Activated CD4-positive, alpha-beta memory T cell treated with anti-CD3 and anti-CD28 coated beads for 36 hours (primary cell): ENCODE measurements at places on chromosomes 5 and 9.
A peak's percentile ranks its signal among the peaks of the same experiment; 100 is the strongest.

GRCh38 chr5:11973469-11973868, 69.2 kb upstream of the CTNND2 start:
- DNase-seq, result no peak

GRCh38 chr5:99032234-99033013, 103.6 kb upstream of the CHD1 start:
- DNase-seq, result peak; percentile 55

DNA sequence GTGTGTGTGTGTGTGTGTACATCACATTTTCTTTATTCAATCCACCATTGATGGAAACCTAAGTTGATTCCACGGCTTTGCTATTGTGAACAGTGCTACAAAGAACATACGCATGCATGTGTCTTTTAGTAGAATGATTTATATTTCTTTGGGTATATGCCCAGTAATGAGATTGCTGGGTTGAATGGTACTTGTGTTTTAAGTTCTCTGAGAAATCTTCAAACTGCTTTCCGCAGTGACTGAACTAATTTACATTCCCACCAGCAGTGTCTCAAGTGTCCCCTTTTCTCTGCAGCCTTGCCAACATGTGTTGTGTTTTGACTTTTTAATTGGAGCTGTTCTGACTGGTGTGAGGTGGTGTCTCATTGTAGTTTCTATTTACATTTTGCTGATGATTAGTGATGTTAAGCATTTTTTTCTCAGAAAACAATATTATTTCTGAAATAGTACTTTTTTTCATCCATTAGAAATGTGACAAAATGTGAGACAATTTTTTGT, 769.7 kb downstream of the TAF11L14 start:
- no peak for DNase-seq

DNA sequence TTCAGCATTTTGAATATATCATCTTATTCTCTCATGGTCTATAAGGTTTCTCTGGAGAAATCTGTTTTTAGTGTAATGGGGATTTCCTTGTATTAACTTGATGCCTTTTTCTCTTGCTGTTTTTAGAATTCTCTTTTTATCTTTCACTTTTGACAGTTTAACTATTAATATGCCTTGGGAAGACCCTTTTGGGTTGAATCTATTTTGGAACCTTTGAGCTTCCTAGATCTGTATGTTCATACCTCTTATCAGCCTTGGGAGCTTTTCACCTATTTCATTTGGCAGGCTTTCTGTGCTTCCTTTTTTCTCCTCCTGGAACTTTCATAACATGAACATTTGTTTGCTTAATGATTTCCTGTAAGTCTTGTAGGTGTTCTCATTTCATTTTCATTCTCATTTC, 22.2 kb downstream of the RCL1 start:
- DNase-seq, result no peak

DNA sequence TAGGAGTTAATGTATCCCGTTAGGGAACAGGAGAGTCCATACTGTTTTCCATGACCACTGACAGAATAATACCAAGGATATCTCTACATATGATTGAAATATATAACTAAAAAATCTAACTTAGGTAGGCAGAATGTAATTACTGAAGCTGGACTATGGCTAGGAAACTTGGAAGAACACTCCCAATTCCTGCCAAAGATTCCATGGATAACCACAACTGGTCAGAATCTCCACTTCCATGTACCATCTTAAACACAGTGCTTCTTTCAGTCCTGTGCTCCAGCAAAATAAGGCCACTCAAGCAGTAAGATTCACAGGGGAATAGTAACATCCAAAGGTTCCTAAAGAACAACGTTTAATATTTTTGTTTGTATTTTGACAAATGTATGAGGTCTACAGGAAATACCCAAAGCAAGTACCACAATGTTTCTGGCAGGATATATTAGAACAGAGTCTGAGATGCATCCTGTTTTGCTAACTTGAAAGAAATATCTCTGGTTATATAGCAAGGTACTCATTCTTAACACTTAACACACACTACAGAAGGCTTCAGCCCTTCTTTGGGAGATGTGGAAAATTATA, 295.0 kb downstream of the ADAMTS6 start:
- DNase-seq, result no peak
